ENCODE measurements at places on chromosomes 2 and 18.

DNA sequence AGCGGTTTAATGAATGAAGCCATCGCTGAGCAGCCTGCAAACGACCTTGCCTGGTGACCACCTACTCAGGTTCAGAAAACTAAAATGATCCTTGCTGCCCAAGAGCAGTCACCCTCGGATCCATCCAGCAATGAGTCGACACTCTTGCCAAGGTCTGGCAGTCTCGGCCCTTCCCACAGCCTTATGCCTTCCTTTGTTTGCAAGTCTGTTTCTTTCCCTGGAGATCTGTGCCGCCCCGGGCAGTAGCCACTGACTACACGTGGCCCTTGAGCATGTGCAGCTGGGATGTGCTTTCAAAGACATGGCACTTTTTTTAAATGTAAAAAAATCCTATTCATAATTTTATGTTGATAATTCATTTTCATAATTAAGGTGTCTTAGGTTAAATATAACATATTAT is 37.2 kb upstream of the SLC35G4 start:
- no peak for DNase-seq

- DNase-seq = no peak
These were observed 78.2 kb downstream of the THNSL2 start for GRCh38 chr2:88248280-88248828.

- peak; percentile 98 for DNase-seq
These were observed 47.7 kb downstream of the OSBPL6 start for GRCh38 chr2:178241844-178242551.

GRCh38 chr18:990197-990596 is 85.5 kb downstream of the ADCYAP1 start:
- DNase-seq = no peak

DNA sequence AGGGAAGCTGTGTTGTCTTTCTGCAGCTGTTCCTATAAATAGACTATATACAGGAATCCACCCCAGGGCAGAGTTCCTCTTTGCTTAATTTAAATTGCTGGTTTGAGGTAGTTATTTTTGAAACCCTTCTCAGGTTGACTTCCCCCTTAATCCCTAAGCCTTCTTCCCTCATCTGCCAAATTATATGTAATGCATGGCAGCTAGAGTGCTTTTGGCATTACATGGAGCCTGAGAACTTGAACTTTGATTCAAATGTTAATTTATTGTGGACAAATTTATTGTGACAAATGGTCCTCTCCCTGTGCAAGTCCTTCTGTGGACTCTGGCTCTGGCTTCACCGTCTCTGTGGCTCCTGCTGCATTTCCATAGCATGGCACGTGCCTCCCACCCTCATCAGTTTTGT is 29.2 kb downstream of the MYO1B start:
- no peak for DNase-seq

DNA sequence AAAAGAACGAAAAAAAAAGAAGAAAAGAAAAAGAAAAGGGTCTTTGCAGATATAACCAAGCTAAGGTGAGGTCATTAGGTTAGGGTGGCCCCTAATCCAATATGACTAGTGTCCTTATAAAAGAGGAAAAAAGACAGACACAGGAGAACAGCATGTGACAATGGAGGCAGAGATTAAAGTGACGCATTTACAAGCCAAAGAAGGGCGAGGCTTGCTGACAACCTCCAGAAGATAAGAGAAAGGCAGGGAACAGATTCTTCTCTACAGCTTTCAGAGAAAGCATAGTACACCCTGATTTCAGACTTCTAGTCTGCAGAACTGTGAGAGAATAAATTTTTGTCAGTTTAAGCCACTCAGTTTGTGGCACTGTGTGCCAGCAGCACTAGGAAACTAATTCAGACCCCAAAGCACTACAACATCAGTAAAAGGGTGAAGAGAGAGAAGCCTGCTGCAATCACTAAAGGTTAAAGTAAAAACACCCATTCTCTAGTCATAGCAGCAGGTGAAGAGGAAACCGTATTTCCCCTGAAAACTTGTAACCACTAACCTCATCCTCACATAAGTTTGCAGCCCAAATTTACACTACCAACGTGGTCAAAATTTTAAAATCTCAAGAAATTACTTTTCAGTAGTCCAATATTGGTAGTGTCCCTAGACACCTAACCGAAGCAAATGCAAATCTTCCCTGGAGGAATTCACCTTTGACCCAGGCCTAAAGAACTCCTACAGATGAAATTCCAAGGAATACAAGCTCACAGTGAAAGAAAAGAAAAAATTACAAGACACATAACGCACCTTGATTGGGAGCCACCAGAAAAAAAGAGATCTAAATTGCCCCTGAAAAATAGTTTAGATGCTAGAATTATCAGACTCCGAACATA is 17.5 kb downstream of the REEP1 start:
- no peak for DNase-seq

- DNase-seq = no peak
These were observed 29.6 kb upstream of the IL37 start for GRCh38 chr2:112881217-112881985.

Data from forelimb muscle (tissue), 1 donor.